ENCODE measurements at places on chromosomes 5 and 9. TPM values are rescaled to one million over a fixed set of nuclear protein-coding genes. Genes with fewer than 3 reads are reported as not detected.

DNA sequence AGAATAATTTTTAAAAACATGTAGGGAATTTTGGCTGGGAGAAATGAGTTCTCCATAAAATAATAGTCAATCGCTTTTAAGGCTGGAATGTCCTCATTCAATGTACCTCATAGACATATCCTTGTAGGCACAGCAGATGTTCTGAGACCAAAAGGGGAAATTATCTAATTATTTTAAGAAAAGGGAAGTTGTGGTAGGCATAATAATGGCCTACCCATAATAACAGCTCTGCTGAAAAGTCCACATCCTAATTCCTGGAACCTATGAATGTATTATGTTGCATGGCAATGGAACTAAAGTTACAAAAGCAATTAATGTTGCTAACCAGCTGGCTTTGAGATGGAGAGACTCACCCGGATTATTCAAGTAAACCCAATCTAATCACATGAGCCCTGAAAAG is 216.1 kb downstream of the TRIM36 start:
- DNase-seq = no peak

DNA sequence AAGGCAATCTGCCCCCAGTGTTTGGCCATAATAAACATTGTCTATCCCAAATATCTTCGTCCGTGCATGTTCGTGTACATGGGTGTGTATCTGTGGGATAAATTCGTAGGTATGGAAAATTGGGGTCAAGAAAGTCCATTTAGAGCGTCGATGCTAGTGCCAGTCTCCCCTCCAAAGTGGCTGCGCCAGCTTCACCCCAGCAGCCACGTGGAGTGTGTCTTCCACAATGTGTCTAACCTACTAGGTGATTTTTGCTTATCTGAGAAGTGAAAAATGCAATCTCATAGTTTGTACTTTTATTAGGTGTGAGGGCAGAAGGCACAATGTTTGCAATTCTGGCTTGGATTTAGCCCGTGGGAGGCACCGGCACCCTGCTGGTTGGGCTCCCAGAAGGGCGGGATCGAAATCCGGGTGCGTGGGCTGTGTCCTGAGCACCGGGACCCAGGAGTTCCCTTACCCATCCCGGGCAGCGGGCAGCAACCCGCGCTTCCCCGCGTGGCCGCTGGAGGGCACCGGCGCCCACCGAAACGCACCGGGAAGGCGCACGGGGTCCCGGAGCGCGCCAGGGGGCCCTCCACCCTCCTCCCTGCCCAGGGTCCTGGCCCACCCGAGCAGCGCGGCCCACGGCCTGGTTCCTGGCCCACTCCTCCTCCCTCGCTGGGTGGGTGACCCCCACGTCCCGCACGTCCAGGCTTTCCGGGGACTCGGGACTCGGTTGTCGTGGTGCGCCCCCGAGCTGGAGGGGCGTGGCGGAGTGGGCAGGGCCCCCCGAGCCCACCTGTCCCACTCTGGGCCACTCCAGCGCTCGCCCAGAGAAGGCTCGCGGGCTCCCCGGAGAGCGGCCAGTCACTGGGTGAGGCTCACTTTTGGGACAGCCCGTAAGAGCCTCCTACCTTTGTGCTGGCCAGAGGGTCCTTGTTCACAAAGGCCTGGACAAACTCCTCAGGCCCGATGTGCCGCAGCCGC is 55.4 kb upstream of the RNF130 start:
- DNase-seq = peak; percentile 61

DNA sequence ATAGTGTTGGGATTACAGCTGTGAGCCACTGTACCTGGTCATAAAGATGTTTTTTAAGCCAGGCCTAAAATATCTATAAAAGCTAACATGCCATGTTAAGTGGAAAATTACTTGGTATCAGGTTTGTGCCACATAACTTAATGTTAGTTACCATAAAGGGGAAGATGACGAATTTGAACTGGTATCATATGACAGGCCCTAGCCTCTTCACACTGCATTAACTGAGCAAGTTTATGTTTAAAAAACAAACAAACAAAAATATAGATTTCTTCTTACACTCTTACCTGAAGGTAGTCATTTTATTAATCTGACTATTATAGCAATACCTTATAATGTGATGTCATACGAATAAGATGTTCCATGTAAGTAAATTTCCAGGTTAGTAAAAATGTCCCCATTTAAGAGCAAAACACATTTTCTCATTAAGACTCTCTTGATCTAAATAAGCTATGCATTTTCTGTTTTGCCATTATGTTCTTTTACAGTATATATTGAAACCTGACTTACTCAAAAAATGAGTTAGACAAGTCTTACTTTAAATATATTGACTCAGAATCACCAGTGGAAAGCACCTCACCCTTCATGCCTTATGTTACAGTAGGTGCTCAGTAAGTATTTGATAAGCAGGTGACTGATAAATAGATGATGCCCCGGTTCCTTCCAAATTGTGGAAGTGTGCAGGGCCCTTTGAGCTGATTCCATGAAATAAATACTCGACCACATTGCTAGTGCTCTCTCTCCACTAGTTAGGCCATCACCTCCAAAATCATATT is 125.4 kb downstream of the CDC42SE2 start:
- DNase-seq = no peak

Gene APBB3
- total RNA-seq = 23.4 TPM

Gene NR6A1
- 13.0 TPM for total RNA-seq
